ENCODE measurements at places on chromosomes 4 and X.

GRCh38 chr4:186699881-186700397, 23.7 kb downstream of the FAT1 start:
- no peak for DNase-seq

DNA sequence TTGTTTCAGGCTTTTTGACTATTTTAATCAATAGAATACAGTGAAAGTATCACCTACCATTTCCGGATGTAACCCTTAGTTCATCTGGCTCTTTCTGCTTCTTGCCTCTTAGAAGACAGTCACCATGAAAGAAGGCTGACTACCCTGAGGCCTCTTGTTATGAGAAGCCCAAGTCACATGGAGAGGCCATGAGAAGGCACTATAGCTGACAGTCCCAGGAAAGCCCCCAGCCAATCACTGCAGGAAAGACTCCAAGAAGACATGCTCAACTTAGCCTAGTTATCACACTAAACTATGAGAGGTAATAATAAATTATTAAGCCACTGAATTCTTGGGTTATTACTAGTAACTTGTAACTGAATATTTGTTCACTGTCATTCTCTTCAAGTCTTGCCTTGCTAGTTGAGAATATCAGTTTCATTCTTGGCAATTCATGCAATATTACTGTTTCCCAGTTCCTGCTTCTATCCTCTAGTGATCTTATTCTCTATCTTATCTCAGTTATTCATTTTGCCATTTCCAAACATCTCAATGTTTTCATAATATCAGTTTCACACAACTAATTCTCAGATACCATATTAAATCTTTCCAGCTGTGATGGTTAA, 57.1 kb upstream of the GUCY1A1 start:
- DNase-seq: no peak

DNA sequence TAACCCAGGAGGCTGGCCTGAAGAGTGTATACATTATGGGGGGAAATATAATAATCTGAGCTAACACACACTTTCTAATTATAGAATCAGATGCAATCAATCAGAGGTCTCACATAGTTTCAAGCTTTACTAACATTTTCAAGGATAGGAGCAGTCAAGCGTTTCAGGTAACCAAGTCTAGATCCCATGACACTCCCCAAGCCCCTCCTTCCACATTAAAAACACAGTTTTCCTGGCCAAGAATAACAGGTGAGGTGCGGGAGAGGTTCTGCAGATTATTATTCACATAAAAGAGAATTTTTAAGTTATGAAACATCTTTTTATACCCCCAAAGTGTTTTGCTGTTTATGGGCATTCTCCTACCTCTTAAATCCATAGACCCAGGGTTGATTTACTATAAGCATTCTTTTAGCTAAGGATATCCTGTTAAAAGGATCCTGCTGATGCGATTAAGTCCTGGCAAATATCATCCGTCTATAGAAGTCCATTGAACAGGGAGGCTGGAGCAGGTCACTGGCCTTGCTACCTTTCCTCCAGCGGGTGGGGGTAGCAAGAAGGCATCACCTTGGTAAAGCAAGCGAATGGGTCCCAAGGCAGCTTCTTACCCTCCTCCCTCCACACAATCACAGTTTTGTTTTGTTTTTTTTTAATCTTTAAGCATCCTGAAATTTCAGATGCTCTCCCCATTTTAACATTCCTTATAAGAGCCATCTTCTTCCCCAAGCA, 104.7 kb upstream of the GPM6A start:
- DNase-seq: no peak

- DNase-seq: no peak
These were observed 2.7 kb upstream of the MAP3K15 start for GRCh38 chrX:19517965-19518364.

DNA sequence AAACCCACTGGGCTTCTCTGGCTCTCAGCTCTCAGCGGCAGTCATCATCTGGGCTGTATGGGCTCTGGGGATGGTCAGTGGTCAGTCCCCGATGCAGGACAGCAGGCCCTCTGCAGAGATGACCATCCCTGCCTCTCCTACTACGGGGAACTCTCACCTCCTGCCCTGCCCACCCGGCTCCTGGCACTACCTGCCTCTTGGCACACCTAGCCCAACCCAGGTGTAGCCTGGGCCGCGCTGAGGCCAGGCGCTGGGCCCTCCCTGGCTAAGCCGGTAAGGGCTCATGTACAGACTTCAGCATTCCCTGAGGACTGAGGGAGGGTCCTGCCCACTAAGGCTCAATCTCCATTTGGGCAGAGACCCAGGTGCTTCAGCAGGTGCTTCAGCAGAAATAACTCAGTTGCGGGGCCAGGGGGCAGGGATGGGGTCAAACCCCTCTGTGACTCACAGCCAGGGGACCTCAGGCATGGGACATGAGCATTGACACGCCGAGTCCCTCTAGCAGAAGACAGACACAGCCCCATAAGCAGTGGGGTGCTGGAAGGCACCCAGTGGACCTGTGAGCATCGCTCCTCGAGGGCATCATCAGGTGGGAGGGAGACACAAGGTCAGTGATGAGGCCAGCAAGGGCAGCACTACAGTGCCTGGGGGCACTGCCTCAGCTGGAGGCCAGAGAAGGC, 71.0 kb downstream of the ACOX3 start:
- no peak for DNase-seq
